NCI-H1417 treated with DMSO at 0.1 percent for 48 hours (cell line): ENCODE measurements at places on chromosomes 2 and 18.

DNA sequence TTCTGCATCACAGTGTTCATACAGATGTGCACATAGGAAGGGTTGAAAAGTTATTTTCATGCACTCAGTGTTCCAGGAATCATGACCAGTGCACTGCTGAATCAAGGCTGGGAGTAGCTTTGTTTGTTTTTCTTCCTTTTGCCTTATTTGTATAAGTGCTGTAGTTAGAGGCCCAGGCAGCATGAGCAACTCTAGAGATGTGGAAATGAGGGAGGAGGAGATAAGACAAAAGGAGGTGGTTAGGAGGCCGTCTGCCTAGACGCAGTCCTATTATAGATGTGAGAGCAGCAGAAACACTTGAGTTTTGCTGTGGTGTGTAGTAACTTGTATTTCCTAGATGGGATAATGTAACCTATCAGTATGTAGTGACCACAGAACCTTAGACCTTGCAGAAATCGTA, 264.3 kb upstream of the RASGRP3 start:
- DNase-seq, result no peak

GRCh38 chr18:35073186-35074105, 32.2 kb downstream of the MAPRE2 start:
- no peak for DNase-seq

DNA sequence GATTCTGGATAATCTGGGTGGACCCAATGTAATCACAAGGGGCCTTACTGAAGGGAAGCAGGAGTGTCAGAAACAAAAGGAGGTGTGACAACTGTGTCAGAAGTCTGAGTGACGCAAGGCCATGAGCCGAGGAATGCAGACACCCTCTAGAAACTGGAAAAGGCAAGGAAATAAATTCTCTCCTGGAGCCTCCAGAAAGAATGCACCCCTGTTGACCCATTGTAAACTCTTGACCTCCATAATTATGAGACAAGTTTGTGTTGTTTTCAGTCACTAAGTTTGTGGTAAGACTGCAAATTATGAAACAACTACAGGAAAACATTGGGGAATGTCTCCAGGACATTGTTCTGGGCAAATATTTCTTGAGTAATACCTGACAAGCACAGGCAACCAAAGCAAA, 47.3 kb upstream of the B3GNT7 start:
- DNase-seq, result no peak

DNA sequence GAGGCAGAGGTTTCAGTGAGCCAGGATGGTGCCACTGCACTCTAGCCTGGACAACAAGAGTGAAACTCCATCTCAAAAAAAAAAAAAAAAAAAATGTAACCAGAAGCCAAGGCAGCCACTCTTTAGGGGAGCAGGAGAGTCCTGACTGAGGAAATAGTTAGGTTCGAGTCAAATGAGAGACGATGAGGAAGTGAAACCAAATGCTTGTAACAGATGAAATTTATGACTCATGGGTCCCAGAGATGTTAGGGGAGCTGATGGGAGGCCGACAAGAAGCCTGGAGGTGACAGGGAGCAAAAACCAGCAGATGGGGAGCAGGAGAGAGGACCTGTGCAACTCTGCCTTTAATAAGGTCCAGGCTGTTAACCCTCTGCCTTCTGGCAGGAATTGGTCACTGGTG, 756.1 kb upstream of the DDX18 start:
- DNase-seq, result no peak

- DNase-seq, result no peak
Observed at GRCh38 chr2:197893403-197894177, 89.2 kb downstream of the PLCL1 start.

DNA sequence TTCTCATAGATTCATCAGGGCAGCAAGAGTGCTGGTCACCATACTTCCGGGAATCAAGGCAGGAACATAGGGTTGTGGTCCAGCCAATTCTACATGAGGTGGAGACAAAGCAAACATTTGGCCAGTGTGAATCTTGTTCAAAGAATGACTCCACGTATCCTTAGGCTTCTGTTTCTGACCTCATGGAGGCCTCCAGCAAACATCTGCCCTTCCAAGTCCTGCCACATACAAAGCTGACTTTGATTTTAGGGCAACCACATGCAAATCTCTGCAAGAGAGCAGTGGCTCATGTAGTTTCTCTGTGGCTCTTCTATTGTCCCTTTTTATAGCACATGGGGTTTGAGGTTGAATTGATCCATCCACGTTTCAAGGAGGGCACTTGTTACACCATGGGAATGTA, 132.1 kb upstream of the MMADHC start:
- DNase-seq, result no peak

DNA sequence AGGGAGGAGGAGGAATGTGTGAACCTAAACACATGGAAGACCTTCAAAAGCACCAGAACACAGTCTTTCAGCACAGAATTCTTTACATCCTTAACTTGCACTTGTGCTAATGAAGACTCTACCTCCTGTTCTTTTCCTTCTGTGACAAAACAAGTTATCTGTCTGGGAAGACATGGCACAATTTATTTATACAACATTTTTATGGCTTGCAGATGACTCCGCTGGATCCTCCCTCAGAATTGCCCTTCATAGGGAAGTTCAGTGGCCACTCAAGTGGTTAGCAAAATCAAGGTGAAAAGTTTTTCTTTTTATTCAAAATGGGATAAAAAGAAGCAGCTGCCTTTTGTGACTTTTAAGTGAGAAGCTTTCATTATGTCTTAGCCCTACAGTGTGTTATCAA, 21.4 kb downstream of the BCL2L11 start:
- DNase-seq, result no peak

- DNase-seq, result no peak
Observed at GRCh38 chr2:136408795-136409194, 290.8 kb upstream of the CXCR4 start.

GRCh38 chr2:161104054-161104553, 56.1 kb upstream of the TANK start:
- DNase-seq, result no peak

DNA sequence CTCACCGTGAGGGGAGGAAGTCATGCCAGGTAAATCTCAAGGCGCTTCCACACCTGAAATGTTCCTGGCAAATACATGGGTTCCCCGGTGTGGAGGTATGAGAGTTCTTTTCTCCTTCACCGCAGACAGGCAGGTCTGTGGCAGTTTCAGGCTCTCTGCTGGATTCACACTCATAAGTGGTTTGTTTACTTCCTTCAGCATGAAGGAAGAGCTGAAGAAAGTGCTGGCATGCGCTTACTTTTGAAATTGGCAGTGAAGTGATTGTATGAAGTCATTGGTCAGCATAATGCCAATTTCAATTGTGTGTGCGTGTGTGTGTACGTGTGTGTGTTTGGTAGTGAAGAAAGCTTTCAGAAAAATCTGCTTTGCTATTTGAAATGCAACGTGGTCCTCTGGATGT, 43.4 kb downstream of the RNF144A start:
- no peak for DNase-seq

DNA sequence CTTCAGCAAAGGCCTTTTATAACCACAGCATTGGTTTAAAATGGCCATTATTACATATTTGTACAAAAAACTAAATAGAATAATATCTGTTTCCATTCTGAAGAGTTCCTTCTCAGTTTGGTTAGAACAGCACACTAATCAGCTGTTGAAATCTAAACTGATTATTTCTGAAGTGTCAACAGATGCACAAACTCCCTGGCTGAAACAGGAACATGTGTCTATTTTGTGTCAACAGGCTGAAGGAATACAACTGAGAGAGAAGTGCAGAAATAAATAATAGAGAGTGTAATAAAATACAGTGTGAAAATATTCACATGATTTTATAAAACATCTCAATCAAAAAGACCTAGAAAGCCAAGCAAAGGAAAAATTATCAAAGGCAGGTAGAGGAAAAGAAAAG, 29.7 kb downstream of the IKZF2 start:
- DNase-seq, result no peak

- no peak for DNase-seq
Observed at GRCh38 chr18:12651651-12652050, 6.3 kb downstream of the SPIRE1 start.
